Activated T-cell treated with anti-CD3 and anti-CD28 coated beads, Interleukin-2, amount 50 U/mL, for 24 hours (primary cell): ENCODE measurements at places on chromosomes 2 and 18.

DNA sequence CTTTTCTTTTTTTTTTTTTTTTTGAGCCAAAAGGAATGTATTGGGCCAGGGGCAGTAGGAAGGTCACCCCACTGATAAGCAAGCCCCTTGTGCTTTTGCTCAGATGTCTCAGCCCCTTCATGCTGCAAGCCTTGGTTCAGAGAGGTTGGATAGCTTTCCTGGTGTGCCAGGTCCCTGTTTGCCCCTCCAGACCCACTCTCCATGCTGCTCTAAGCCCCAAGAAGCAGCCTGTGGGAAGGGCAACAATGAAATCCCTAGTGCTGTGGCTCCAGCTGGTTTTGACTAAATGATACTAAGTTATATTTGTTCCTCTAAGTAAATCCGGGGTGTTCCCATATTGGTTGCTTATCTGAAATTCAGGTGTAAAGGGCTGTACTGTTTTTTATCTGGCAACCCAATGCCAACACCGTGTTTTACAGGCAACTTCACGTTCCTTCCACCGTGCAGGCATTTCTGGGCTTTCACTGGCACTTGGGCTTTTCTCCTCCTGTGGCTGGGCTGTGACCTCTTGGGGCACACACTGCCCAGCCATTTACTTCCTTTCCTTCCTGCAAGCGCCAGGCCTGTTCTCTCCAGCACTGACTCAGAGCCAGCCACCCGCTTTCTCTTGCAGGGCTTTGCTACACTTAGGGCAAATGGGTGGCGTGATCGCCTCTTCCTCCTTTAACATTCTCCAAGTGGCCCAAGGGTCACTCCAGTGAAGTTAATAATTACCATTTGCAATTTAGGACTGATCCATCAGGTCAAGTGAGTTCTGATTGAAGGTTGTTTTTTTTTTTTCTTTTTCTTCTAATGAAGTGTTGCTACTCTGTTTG, 21.6 kb downstream of the MERTK start:
- H3K27ac ChIP-seq = no peak overlapping the region
- no peak for DNase-seq
- H3K4me3 ChIP-seq = no peak overlapping the region
- H3K4me1 ChIP-seq = peaks cover 3% of the 10 kb centered on the region
- H3K36me3 ChIP-seq = no peaks in the 10 kb centered on the region

GRCh38 chr2:20208476-20208859, 16.5 kb downstream of the SDC1 start:
- H3K27me3 ChIP-seq = no peaks in the 10 kb centered on the region
- no peaks in the 10 kb centered on the region for H3K4me1 ChIP-seq
- H3K36me3 ChIP-seq = no peaks in the 10 kb centered on the region
- no peak for DNase-seq
- no peak overlapping the region for H3K4me3 ChIP-seq

GRCh38 chr18:31204166-31204565, 41.5 kb upstream of the DSC1 start:
- DNase-seq = no peak
- no peak overlapping the region for H3K27ac ChIP-seq
- H3K27me3 ChIP-seq = no peaks in the 10 kb centered on the region
- H3K4me3 ChIP-seq = no peak overlapping the region
- H3K36me3 ChIP-seq = no peaks in the 10 kb centered on the region
- no peaks in the 10 kb centered on the region for H3K4me1 ChIP-seq

GRCh38 chr2:170573671-170574070, 141.5 kb upstream of the SP5 start:
- H3K4me1 ChIP-seq = no peaks in the 10 kb centered on the region
- no peak overlapping the region for H3K4me3 ChIP-seq
- H3K27me3 ChIP-seq = peaks cover 24% of the 10 kb centered on the region
- no peaks in the 10 kb centered on the region for H3K36me3 ChIP-seq

- peak within 1 kb of the TSS; percentile 67 for H3K4me3 ChIP-seq
- DNase-seq = peak; percentile 59
- peaks cover 56% of the 10 kb centered on the region for H3K4me1 ChIP-seq
- no peak within 1 kb of the TSS for H3K27ac ChIP-seq
- H3K27me3 ChIP-seq = peaks cover 88% of the 10 kb centered on the region
- no peaks in the 10 kb centered on the region for H3K36me3 ChIP-seq
Measured at GRCh38 chr2:44941551-44942234, at the start of gene SIX3. Gene SIX3 (plus strand): TSS chr2:44941702. CDS start chr2:44942105, 403 bp downstream.

GRCh38 chr2:52884761-52885352, 882.7 kb upstream of the CHAC2 start:
- no peak overlapping the region for H3K27ac ChIP-seq
- no peak overlapping the region for H3K4me3 ChIP-seq
- no peaks in the 10 kb centered on the region for H3K36me3 ChIP-seq
- DNase-seq = no peak

GRCh38 chr18:46449033-46449432, 208.0 kb downstream of the LOXHD1 start:
- no peaks in the 10 kb centered on the region for H3K36me3 ChIP-seq
- no peak overlapping the region for H3K4me3 ChIP-seq
- no peak overlapping the region for H3K27ac ChIP-seq
- peaks cover 10% of the 10 kb centered on the region for H3K27me3 ChIP-seq
- H3K4me1 ChIP-seq = no peaks in the 10 kb centered on the region

DNA sequence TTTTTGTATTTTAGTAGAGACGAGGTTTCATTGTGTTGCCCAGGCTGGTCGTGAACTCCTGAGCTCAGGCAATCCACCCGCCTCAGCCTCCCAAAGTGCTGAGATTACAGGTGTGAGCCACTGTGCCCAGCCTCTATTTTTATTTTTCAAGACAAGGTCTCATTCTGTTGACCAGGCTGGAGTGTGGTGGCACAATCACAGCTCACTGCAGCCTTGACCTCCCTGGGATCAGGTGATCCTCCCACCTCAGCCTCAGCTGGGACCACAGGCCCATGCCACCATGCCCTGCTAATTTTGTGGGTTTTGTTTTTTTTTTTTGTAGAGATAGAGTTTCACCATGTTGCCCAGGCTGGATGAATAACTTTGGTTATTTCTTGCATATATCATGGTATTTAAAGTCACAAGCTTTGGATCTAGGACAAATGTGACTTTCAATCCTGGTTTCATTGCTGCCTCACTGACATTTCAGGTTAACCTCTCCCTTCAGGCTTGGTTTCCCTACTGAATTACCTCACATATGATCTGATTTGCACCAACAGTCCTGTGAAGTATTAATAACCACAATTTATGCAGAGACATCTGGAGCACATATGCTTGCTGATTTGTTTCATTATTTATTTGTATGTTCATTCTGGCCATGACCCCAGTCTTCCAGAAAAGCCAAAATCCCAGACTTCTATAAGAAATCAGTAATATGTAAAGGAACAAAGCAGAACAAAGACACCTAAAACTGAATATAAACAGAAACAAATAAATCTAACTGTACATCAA, 17.5 kb upstream of the RAB31 start:
- peaks cover 24% of the 10 kb centered on the region for H3K27me3 ChIP-seq
- H3K36me3 ChIP-seq = no peaks in the 10 kb centered on the region
- no peak for DNase-seq
- no peak overlapping the region for H3K4me3 ChIP-seq
- H3K27ac ChIP-seq = no peak overlapping the region

- H3K4me1 ChIP-seq = no peaks in the 10 kb centered on the region
- no peak overlapping the region for H3K4me3 ChIP-seq
- DNase-seq = no peak
- no peaks in the 10 kb centered on the region for H3K27me3 ChIP-seq
Measured at GRCh38 chr2:219997341-219997851, 370.0 kb downstream of the SLC4A3 start.

DNA sequence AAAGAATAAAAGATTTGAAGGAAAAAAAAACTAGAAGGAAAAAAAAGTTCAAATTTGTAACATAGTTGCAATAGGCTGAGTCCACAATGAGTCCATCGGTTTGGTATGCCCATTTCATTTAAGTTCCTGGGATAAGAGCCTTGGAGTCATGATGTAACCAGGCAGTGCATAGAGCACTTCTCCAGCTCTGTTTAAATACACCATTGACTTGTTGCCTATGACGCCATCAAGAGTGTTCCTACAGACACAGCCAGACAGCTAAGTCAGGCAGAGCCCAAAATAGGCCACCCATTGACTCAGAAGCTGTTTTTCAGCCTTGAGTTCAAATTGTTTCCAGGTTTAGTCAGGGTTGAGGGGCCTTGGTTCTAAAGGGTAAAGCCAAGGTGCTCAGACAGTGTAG, 44.9 kb downstream of the SOCS6 start:
- H3K4me1 ChIP-seq = no peaks in the 10 kb centered on the region
- no peak overlapping the region for H3K4me3 ChIP-seq
- DNase-seq = no peak
- no peaks in the 10 kb centered on the region for H3K36me3 ChIP-seq
- H3K27me3 ChIP-seq = no peaks in the 10 kb centered on the region

GRCh38 chr2:222336442-222336841, 37.6 kb upstream of the PAX3 start:
- H3K4me1 ChIP-seq = no peaks in the 10 kb centered on the region
- DNase-seq = no peak
- peaks cover 3% of the 10 kb centered on the region for H3K27me3 ChIP-seq
- H3K36me3 ChIP-seq = no peaks in the 10 kb centered on the region
- no peak overlapping the region for H3K4me3 ChIP-seq
- no peak overlapping the region for H3K27ac ChIP-seq

- peaks cover 23% of the 10 kb centered on the region for H3K27me3 ChIP-seq
- H3K27ac ChIP-seq = no peak overlapping the region
- no peaks in the 10 kb centered on the region for H3K36me3 ChIP-seq
- no peak overlapping the region for H3K4me3 ChIP-seq
- DNase-seq = no peak
- H3K4me1 ChIP-seq = no peaks in the 10 kb centered on the region
Measured at GRCh38 chr18:49846361-49846662, 33.0 kb upstream of the ACAA2 start.

DNA sequence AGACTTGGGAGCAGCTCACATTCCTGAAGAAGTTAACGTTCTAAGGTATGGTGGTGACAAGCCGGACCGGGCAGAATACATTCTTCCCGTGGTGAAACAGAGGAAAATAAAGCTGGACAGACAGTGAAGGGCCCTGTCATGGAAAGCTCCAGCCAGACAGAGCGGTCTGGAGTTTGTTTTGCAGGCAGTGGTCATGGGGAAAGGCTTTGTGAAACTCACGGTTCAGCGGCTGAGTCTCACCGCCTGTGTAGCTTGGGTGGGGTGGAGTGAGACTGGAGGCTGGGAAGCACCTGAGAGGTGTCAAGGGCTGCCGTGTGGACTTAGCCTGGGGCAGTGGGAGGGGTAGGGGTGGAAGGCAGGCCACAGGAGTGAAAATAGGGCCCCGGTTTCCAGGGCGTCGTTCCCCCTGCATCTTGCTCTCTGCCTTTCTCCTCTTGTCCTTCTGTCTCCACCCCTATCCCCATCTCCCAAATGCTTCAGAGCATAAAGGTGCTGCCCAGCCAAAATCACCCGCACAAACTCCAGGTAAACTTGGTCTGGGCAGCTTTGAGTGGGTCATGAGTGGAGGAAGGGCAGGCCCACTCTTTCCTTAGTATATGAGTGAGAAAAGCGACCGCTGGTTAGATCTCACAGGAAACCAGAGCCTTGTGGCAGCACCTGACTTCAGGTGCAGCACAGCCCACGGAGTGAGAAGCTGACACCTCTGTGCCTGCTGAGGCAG, 11.4 kb upstream of the SLC20A1 start:
- H3K27me3 ChIP-seq = peaks cover 28% of the 10 kb centered on the region
- no peaks in the 10 kb centered on the region for H3K36me3 ChIP-seq
- H3K4me3 ChIP-seq = no peak overlapping the region
- peaks cover 74% of the 10 kb centered on the region for H3K4me1 ChIP-seq
- DNase-seq = no peak

DNA sequence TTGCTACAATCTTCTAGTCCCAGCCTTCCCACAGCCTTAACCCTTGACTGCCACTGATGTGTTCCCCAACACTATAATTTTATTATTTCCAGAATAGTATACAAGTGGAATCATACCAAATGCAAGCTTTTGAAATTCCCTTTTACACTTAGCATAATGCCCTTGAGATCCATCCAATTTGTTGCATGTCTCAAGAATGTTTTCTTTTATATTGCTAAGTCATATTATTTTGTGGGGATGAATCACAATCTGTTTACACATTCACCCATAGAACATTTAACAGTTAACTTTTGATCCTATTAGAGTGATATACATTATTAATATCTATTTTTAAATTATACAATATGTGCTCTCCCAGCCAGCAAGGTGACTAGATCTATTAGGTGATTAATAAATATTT, 74.3 kb upstream of the KYNU start:
- no peaks in the 10 kb centered on the region for H3K36me3 ChIP-seq
- no peaks in the 10 kb centered on the region for H3K4me1 ChIP-seq
- no peaks in the 10 kb centered on the region for H3K27me3 ChIP-seq
- H3K4me3 ChIP-seq = no peak overlapping the region
- no peak overlapping the region for H3K27ac ChIP-seq

DNA sequence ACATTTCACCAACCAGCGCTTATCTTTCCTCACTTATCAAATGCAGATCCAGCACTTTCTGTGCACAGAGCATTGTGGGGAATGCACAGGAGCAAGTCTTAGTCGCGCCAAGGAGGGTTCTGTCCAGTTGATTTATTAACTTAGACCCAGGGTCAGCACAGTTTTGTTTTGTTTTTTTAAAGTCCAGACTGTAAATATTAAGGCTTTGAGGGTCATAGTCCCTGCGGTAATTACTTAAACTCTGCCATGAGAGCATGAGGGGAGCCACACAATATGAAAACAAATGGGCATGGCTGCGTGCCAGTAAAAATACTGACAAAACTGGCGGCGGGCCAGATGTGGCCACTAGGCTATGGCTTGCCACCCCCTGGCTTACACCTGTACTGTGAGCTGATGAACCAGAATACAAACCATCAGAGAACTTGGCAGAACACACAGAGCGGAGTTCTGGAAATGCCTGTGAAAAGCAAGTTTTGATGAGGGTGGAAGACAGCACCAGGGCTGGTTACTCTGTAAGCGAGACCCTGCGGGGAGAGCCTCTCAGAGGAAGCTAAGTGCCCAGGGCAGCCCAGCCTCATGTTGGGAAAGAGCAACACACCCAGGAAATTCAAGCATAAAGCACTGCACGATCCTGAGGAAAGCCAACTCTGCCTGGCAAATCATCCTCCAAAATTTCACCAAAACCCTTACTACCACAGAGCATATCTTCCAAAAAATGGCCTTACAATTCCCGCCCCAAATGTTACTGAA, 43.6 kb downstream of the L3MBTL4 start:
- no peak for DNase-seq
- H3K4me3 ChIP-seq = no peak overlapping the region
- H3K4me1 ChIP-seq = no peaks in the 10 kb centered on the region
- H3K27ac ChIP-seq = no peak overlapping the region

- no peak overlapping the region for H3K27ac ChIP-seq
- peaks cover 11% of the 10 kb centered on the region for H3K27me3 ChIP-seq
- no peaks in the 10 kb centered on the region for H3K36me3 ChIP-seq
- H3K4me3 ChIP-seq = no peak overlapping the region
- no peak for DNase-seq
Measured at GRCh38 chr18:10487154-10487553, 32.7 kb downstream of the APCDD1 start.

- no peak overlapping the region for H3K4me3 ChIP-seq
- DNase-seq = no peak
- no peak overlapping the region for H3K27ac ChIP-seq
- no peaks in the 10 kb centered on the region for H3K27me3 ChIP-seq
- no peaks in the 10 kb centered on the region for H3K4me1 ChIP-seq
- H3K36me3 ChIP-seq = no peaks in the 10 kb centered on the region
Measured at GRCh38 chr2:188808947-188809355, 165.2 kb upstream of the COL3A1 start.
